NCI-H1436 (cell line): ENCODE measurements at places on chromosomes 7 and 10.

DNA sequence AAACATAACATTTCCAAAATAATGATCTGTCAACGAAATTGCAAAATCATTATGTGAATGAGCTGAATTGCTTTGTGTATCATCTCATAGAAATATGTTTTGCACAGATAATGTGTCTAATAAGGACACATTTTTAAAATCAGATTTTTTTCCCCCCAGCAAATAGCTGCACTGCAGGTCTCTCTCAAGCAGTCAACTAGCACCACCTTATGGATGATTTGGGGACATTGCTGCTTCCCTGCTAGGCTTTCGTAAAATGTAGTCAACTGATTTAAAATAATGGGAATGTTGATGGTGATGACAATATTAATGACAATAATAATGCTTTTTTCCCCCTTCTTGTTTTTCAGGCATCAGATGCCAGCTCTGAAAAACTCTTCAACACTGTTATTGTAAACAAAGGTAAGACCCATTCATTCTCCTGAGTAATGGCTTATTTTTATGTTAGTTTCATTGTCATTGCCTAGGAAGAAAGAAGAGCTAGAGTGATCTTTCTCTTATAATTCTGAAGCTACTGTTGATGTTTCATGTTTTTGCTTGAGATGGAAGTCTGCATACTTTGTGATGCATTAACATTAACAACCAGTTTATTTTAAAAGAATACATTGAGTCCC lies 433.6 kb upstream of the GALNT17 start:
- peak; percentile 47 for DNase-seq

DNA sequence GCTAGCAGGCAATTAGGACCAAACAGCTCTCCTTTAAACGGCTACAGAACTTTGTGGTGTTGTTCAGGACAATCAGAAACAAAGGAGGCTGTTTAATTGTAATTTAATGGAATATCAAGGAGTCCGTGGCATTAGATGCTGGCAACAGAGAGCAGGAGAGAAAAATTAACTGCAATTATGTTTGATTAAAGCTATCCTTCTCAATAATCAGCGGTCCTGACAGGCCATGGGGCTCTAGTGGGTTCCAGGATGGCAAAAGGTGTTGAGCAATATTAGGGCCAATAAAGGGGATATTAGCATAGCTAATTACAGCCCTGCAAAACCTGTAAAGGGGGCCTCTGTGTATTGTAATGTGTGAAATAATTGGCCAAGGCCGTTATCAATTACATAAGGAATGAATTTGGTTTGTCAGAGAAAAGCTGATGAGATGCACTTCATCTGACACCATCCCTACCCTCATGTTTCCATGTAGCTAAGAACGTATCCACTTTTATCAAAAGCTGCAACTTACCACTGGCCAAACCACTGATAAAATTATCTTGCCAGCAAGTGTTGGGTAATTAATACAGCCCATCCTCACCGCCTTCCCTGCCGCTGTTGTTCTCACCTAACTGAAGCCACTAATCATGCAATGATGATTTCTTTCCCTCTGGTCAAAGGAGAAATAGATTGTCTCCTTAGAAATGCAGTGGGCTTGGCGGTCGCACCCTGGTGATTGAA lies 81.6 kb downstream of the EBF3 start:
- peak; percentile 28 for DNase-seq

DNA sequence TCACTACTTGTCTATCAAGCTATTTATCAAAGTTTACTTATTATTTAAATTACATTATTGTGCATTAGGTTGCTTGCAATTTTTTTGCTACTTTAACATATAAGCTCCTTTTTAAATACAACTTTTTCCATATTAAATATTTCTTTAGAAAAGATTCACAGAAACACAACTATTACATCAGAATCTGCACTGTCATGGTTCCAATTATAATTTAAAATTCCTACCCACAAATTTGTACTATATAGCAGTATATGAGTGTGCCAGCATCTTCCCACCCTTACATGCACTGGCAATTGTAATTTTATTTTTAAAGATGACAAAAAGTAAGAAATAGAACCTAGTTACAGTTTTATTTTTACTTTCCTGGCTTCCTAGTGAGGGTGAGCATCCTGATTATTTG lies 15.8 kb downstream of the MINDY3 start:
- no peak for DNase-seq

GRCh38 chr7:12890586-12890985 lies 203.2 kb downstream of the ARL4A start:
- DNase-seq = no peak

DNA sequence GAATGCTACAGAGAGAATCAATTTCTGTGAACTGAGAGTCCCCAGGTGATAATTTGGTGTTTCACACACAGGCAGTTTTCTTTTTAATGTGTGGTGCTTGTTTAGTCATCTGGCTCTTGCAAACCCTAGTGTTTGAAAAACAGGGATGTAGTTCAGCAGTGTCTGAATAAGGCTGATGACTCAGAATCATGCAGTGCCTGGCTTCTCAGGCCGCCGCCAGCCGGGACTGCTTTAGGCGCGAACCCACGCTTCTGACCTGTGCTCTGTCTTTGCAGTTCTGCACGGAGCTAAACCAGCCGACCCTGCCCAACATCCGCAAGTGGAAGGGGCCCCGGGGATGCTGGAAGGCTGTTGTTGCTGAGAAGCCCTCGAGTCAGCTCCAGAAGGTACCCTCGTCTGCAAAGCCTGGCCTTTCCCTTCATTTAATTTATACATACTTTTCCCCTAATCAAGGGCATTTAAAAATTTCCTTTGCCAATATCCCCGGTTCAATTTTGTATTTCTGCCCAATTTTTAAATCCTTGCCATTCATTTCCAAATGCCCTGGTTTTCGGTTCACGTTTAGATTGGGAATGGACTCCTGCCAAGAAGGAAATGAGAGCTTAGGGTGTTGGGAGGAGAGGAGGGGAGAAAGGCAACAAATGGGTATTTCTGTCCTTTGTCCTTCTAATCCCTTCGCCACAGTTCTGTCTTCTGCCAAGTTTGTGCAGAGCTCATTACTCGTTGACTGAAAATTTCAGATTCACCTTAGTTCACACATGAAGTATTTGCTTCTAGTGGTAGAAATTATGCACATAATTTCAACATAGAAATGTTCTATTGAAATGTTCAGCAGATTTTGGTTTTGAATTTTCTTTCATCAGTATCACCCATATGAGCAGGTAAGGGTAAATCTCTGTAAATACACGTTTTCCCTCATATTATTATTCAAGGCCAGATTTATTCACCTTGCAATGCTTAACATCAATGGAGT lies 108.5 kb upstream of the ANLN start:
- peak; percentile 15 for DNase-seq

GRCh38 chr10:123154711-123155505 lies 706 bp downstream of the BUB3 start:
- peak; percentile 40 for DNase-seq

DNA sequence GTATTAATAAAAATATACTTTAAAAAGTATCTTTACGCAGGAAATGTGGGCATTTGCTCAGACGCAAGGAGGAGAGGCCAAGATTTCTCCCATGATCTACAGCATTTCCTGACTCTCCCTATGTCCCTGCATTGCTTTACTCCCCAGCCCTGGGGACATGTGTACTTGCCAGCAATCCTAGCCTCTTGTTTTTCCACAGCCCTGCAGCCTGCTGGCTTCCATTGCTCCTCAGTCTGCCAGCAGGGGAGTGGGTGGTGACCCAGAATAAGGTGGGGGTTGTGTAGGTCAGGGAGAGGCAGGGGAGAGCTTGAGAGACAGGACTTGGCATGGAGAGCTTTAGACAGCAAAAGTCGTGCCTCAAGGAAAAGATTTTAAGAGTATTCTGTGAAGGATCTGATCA lies 307.7 kb downstream of the CDK14 start:
- no peak for DNase-seq

GRCh38 chr7:138257459-138258196 lies 181.4 kb downstream of the AKR1D1 start:
- no peak for DNase-seq

- DNase-seq = peak; percentile 68
Observed at GRCh38 chr7:67484244-67484751, 487.7 kb downstream of the TYW1 start.

DNA sequence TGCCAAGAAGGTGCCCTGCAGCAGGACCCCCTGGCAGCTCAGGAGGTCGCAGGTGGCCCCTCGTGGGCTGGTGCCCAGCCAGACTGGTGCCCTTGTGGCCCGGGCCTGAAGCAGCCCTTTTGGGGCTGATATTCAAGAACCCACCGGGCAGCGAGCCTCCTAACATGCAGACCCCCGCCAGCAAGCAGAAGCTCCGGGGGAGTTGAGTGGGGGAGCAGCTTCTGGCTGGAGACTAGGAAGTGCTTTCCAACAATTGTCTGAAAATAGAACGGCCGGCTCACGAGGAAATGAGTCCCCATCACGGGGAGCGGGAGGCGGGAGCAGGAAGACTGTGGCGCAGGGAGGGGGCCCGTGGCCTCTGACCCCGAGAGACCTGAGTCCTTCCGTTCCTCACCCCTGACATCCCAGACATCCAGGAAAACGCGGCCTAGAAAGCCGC lies 9.5 kb upstream of the INTS1 start:
- no peak for DNase-seq

DNA sequence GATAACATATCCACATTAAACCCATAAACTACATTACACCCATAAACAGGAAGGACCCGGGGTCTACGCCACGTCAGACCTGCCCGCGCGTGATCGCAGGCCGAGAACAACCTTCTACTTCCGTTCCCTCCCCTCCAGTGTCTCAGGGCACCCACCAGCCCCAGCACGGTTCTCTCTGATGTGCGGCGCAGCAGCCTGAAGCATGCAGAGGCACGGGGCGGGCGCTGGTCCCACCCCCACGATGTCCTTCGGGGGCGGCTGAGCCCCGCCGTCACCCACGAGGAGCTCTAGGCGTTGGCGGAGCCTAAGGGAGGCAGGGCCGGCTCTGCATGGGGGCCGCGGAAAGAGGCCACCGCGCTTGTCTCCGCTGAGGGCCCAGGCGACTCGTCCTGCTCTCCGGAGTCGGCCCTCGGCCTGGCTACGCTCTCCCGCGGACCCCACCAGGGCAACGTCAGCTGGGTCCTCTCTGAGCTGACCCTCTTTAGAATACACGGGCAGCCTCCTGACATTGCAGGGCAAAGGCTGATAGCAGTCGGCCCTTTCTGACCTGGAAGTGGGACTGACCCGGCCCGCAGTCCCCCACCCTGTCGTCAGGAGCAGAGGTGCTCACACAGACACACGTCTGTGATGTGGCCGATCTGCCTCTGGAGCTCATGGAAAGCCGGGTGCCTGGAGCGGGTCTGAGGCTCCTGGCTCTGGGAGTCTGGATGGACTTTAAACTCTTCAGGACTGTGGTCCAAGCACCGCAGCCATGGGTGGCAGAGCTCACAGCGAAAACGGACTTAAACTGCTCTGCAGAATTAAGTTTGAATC lies 65.6 kb upstream of the ADGRA1 start:
- no peak for DNase-seq

DNA sequence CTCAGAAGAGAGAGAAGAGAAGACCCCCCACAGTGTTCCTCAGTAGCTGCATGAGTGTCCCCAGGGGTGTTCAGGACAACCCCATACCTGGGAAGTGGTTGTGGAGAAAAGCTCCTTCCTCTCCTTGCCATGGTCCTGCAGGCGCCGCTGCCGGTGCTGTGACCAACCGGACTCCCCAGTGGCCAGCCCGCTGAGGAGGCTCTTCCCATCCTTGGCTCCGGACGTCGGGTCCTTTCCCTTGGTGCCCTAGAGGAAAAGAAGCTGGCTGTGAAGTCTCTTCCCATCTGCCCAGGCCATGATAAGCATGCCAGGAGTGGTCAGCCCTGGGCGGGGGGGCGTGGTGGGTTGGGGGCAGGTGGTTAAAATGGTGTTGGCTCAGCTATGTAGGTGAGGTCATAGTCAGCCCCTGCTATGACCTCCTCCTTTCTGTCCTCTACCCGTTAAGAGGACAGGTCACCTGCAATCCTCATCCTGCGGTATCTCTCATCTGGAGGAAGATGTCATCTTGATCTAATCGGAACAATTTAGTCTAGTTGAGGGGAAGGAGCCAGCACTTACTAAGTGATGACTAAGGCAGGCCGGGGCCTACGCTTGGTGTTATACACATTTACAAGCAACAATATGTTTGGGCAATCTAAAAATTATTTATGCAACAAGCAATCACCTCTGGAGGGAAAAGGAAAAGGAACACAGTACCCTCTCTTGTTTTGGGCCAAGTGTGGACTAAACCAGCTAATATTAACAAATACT lies 13.2 kb downstream of the WDR91 start:
- DNase-seq = no peak

DNA sequence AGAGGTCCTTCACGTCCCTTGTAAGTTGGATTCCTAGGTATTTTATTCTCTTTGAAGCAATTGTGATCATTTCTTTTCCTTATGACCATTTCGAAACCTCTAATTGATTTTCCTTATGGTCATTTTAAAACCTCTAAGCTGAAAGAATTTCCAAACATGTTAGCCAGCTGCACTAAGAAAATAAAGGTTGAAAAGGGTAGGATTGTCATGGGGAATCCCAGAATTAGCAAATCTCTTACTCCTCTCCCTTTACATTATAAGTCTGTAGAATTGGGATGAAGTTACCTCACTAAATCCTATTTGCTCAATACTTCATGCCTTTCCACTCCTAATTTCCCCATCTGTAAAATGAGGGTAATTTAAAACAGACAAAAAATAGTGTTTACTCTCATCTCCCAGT lies 79.5 kb downstream of the FAM185A start:
- DNase-seq = no peak

DNA sequence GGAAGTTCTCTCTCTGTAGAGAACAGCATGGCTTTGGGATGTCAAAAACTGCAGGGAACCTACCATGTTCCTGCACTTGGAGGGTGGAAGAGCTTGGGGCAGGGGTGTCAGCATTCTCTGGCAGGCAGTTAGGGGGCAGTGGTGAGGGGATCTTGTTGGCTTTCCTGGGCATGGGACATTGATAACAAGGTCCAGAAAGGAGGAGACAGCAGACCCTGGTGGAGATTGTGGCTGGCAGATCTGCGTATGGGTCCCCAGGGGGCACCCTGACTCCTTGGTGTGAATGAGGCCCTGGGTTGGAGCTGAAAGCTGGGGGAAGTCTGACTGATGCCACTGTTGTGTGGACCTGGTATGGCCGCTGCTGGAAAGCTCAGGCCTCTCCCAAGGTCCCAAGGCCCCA lies 22.9 kb upstream of the CAMK2B start:
- no peak for DNase-seq

- no peak for DNase-seq
Observed at GRCh38 chr7:47093320-47094234, 488.3 kb downstream of the TNS3 start.

DNA sequence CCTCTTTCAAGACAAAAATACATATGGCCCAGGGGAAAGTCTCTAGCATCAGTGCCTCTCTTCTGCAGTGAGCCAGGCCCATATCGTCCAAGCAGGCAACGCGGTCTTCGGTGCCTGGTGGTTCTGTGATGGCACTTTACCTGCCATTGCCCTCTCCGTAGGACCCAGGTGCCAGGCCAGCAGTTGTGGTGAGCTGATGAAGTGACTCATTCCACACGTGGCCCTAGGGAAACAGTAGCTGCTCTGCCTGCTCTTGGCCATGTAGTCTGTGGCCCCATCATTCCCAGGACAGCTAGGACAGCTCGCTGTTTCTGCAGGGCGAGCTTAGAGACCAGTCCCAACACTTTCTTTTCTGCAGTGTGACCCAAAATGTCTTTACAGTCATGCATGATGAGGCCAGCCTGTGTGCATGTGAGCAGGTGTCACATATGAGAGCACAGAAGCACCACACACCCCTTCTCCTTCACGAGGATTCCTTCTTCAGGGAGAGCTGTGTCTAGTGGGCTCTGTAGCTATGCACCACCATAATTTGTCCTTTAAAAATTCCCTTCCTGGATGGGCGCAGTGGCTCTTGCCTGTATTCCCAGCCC lies 39.0 kb downstream of the SVIL start:
- DNase-seq = no peak

GRCh38 chr10:3832022-3832786 lies 47.2 kb upstream of the KLF6 start:
- no peak for DNase-seq
